ENCODE measurements at places on chromosomes 2 and 18.

DNA sequence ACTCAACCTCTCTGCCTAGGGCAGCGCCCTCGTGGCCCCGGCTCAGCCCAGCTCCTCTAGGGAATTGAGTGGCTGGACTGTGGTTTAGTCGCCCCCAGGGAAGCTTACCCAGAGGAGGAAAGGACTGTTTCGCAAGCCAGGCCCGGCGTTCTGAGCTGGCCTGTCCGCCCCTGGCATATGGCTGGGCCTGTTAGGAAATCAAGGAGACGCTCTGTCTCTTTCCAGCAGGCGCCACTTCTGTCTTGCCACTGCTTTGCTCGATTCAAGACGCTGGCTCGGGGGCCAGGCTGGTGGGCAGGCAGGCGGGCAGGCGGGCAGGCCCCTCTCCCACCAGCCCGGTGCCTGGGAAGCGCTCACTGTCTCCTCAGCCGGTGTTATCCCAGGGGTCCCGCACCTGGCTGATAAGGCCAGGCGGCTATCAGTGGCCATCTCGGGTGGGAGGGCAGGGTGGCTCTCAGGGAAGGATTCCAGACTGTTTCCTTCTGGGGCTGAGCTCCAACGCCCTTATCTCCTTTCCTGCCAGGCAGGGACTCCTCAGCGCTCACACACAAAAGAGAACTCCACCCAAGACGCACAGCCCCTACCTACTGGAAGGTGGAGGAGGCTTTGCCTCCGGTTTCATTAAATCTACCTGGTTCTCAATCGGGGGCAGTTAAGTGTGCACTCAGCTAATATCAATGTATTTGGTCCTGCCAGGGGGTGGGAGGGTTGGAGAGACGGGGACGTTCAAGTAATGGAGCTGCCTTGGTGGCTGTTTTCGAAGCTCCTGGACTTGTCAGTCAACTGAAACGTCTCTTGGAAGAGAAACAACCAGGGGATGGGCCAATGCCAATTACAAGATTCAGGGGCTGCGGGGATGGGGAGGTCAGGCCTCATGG, 109.1 kb downstream of the SMAD7 start:
- peak; percentile 26 for DNase-seq

- no peak for DNase-seq
These were observed 677.7 kb downstream of the CNTNAP5 start for GRCh38 chr2:124702777-124703176.

GRCh38 chr2:6031200-6031867, 339.1 kb downstream of the SOX11 start:
- DNase-seq: no peak

- no peak for DNase-seq
These were observed 91.9 kb downstream of the EPB41L5 start for GRCh38 chr2:120104772-120105171.

DNA sequence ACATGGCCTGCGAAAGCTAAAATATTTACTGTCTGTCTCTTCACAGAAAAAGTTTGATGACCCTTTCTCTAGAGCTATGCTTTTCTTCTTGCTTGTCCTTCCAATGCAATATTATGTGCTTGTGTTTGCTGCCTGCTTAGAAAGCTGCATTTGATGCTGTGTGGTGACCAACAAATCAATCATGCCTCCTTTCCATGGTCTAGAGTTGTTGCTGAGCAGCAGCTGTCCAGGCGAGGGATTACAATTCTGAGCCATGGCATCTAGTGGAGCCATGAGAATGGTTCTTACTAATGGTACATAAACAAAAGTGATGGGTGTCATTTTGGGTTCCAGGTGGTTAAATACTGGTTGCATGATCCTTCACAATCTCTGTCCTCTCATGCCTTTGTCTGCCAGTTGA, 1142.1 kb downstream of the DPP10 start:
- DNase-seq: no peak

DNA sequence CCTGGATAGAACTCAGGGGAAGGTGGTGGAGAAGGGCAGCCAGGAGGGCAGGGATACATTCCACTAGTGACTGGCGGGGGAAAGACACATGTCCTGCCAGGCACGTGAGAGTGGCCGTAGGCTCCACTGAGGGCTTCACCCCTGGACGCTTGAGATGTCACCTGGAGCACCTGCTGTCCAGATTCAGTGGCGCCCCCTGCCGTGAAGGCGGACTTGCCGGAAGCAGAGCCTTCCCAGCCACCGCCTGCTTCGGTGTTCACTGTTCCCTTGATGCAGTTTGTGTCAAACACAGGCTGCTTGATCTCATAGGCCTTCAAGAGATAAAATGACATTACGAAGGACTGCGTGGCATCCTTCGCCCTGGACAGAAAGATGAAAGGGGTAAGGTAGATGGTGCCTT, 335.3 kb downstream of the ZNF521 start:
- no peak for DNase-seq

DNA sequence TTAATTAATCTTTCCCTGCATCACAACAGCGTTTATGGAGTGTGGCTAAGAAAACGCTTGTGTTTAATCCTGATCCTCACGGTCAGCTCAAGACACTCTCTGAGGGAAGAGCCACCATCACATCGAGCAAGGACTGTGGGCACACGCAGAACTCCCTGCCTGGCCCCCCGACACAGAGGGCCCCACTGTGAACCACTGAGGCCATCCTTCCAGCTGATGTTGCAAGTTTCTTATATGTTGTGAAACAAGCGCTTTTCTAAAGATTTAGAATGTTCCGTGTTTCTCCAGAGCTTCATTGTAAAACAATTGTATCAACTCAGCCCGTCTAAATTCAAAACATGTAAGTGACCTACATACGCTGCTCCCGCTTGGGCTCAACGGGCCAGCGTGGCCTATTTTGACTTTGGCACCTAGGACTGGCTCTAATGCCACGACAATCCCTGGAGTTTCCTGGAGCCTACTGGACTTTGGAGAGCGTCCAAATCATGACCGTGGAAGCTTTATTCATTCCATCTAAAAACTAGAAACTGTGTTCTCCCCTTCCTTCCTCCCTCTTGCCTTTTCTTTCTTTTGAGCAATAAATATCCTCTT, 34.9 kb downstream of the SERPINE2 start:
- no peak for DNase-seq

Data from CD4-positive, alpha-beta T cell treated with Interferon gamma for 1 hour (primary cell).